SK-N-SH (cell line): ENCODE measurements at places on chromosomes 16 and 17. TPM values are rescaled to one million over a fixed set of nuclear protein-coding genes. Genes with fewer than 3 reads are reported as not detected.

Gene C16orf92
- not detected in 2 replicates for polyA plus RNA-seq

Gene OR3A3
- not detected in 2 replicates for polyA plus RNA-seq

Gene KRTAP9-4
- not detected in 2 replicates for polyA plus RNA-seq

Gene CSH1
- not detected in 2 replicates for polyA plus RNA-seq

Gene ARL5C
- not detected in 2 replicates for polyA plus RNA-seq

- peaks cover 10% of the 10 kb centered on the region; the same call in 1 of the 2 replicates for H3K4me1 ChIP-seq
- H3K4me3 ChIP-seq = peak overlapping the region; percentile 78
- peaks cover 7% of the 10 kb centered on the region for H3K36me3 ChIP-seq
- DNase-seq = no peak
- no peaks in the 10 kb centered on the region for H3K27me3 ChIP-seq
- H3K27ac ChIP-seq = peak overlapping the region; percentile 93
These were observed 387 bp downstream of the MSI2 start for GRCh38 chr17:57256708-57257112.

DNA sequence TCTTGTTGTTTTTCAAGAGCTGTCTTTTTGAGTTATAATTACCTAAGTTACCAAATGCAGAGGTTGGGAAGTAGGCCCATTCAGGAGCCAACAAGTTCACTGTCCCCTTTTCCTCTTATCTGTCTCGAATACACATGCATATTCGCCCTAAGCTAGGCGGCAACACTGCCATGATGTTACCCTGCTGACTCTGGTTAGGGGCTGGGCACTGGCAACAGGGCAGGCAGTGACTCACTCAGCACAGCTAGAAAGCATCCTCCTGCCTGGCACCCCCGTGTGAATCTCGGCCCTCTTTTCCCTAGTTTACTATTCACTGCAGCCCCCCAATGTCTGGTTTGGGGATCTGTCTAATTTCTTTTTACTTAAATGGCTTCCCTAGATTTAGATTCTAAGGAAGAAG is 13.8 kb downstream of the DBF4B start:
- no peak overlapping the region for H3K4me3 ChIP-seq
- no peak overlapping the region for H3K27ac ChIP-seq
- DNase-seq = no peak
- no peaks in the 10 kb centered on the region; the same call in 1 of the 2 replicates for H3K36me3 ChIP-seq
- H3K27me3 ChIP-seq = no peaks in the 10 kb centered on the region

DNA sequence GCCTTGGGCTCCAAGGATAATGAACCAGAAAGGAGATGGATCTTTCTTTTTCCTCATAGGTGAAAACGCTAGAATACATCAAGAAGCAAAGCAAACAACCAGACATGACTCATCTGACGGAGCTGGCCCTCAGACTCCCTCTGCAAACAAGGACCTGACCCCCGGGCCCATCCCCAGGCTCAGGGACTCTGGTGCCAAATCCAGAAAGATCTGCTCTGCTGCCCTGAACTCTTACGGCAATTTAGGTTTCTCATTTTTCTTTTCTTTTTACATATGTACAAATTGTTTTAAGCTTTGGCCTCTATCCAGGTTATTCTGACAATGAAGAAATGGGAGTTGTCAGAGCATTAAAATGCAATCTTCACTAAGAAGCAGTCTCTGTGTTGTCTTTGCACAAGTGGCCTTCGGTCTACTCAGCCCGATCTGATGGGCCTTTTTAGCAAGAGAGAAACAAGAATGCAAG is 17.7 kb downstream of the KNOP1 start:
- H3K4me1 ChIP-seq = peaks cover 16% of the 10 kb centered on the region
- peaks cover 43% of the 10 kb centered on the region for H3K36me3 ChIP-seq
- no peaks in the 10 kb centered on the region for H3K27me3 ChIP-seq
- peak overlapping the region; percentile 50 for H3K27ac ChIP-seq
- no peak overlapping the region for H3K4me3 ChIP-seq

- H3K27me3 ChIP-seq = no peaks in the 10 kb centered on the region
- DNase-seq = no peak
- no peak overlapping the region for H3K4me3 ChIP-seq
- no peaks in the 10 kb centered on the region for H3K36me3 ChIP-seq
- no peak overlapping the region for H3K27ac ChIP-seq
- 0 out of 2 replicates have a peak, but pooled peaks cover 3% of the 10 kb centered on the region for H3K4me1 ChIP-seq
These were observed 23.4 kb upstream of the MPRIP start for GRCh38 chr17:17018612-17019429.

DNA sequence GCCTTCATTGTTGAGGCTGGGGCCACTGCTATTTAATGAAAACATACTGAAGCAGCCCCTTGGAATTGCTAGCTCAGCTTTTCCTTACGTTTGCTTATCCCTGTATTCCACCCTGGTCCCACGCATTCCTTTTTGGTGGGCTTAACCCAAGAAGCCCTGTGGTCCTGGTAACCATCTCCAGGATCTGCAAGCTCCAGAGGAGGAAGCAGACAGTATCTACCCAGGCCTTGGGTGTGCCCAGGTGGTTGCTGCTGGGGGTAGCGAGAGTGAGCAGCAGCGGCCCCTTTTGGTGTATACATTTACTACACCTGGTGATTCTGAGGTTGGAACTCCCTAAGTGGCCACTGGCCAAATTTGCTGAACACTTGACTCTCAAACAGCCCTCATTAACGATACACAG is 97.7 kb downstream of the CBLN1 start:
- H3K36me3 ChIP-seq = no peaks in the 10 kb centered on the region
- no peak overlapping the region for H3K27ac ChIP-seq
- H3K4me1 ChIP-seq = no peaks in the 10 kb centered on the region; the same call in 1 of the 2 replicates
- H3K27me3 ChIP-seq = no peaks in the 10 kb centered on the region
- H3K4me3 ChIP-seq = no peak overlapping the region
- peak; percentile 37 for DNase-seq

GRCh38 chr16:52742052-52742451 is 195.1 kb upstream of the TOX3 start:
- H3K27me3 ChIP-seq = no peaks in the 10 kb centered on the region
- H3K36me3 ChIP-seq = no peaks in the 10 kb centered on the region
- H3K27ac ChIP-seq = no peak overlapping the region
- H3K4me3 ChIP-seq = no peak overlapping the region

- no peaks in the 10 kb centered on the region for H3K27me3 ChIP-seq
- no peaks in the 10 kb centered on the region for H3K36me3 ChIP-seq
- no peak overlapping the region for H3K4me3 ChIP-seq
- no peaks in the 10 kb centered on the region for H3K4me1 ChIP-seq
These were observed 4.2 kb downstream of the CCDC42 start for GRCh38 chr17:8740486-8740885.

- no peak overlapping the region for H3K27ac ChIP-seq
- no peaks in the 10 kb centered on the region for H3K4me1 ChIP-seq
- H3K4me3 ChIP-seq = no peak overlapping the region
- peaks cover 43% of the 10 kb centered on the region for H3K36me3 ChIP-seq
- H3K27me3 ChIP-seq = no peaks in the 10 kb centered on the region
These were observed 29.4 kb downstream of the ATP6V0A1 start for GRCh38 chr17:42488032-42488431.

DNA sequence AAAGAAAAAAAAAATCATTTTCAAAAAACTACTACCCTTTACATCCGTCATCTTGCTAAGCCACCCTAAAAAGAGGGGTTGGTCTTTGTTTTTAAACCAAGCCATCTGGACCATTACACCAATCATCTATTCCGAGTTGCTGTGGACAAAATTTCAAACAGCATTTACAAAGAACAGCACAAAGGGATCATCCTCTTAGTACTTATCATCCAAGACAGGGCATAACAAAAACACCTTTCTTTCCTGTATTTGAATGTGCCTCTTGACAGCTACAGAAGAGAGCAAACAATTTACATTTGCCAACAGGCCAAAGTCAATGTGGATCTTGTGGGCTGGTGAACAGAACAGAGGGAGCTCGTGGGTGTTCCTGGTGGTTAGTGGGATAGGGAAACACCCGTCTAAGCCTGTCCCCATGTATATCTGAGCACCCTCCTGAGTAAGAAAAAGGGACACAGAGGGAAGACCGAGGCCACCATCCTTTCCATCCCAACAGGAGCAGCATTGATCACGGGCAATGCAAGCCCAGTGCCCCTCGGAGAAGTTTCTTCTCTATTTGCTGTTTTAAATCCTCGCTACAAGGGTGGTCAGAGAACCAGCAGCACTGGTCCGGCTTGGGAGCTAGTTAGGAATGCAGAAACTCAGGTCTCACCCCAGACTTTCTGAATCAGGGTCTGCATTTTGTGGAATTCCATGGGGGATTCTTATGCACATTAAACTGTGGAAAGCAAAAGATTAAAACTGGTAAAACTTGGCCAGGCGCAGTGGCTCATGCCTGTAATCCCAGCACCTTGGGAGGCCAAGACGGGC is 1.9 kb downstream of the SLC39A11 start:
- H3K27me3 ChIP-seq = no peaks in the 10 kb centered on the region
- H3K27ac ChIP-seq = no peak overlapping the region
- no peaks in the 10 kb centered on the region; the same call in 1 of the 2 replicates for H3K36me3 ChIP-seq
- H3K4me3 ChIP-seq = no peak overlapping the region

DNA sequence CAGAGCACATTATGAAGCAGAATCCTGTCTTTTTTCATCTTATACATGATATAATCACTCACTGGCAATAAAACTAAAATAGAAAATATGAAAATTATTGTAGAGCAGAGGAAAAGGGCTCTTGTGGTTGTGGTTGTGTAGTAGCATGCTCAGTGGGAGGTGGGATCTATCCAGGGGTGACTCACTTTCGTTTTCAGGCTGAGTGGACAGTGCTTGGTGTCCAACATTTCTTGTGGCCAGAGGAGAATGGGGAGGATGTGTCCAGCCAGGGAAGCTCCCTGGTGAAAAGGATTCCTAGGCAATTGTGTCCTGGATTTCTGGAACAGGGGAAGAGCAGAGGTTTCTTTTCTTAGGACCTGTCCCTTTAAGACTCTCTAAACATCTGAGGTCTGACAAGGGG is 31.9 kb upstream of the CPHXL start:
- no peaks in the 10 kb centered on the region for H3K27me3 ChIP-seq
- H3K4me3 ChIP-seq = no peak overlapping the region
- no peaks in the 10 kb centered on the region for H3K4me1 ChIP-seq
- no peak overlapping the region for H3K27ac ChIP-seq
- DNase-seq = no peak

GRCh38 chr17:1916963-1917715 is 87.3 kb downstream of the RPA1 start:
- H3K27me3 ChIP-seq = peaks cover 7% of the 10 kb centered on the region; the same call in 1 of the 2 replicates
- no peak for DNase-seq
- H3K4me3 ChIP-seq = no peak overlapping the region
- H3K36me3 ChIP-seq = no peaks in the 10 kb centered on the region
- H3K4me1 ChIP-seq = no peaks in the 10 kb centered on the region

DNA sequence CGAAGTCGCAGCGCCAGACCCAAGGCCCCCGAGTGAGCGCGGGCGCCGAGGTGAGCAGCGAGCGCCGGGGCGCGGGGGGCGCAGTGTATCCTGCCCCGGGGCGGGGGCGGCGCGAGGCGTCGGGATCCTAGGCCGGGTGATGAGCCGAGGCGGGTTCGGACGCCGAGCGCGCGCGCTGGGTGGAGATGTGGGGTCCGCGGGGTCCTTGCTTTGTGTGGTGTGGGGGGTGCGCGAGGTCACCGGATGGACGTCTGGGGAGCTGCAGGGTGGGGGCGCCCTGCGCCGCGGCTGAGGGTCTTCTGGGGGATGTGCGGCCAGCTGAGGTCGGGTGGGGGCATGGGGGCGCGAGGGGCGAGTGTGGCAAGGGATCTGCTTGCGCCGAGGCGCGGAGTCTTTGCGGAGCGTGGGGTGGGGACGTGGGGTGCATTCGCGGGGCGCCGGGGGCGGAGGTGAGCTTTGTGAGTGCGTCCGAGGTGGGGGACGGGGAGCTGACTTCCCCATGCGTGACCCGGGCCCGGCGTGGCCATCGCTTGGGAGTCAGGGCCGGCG is 560 bp downstream of the RAI1 start:
- H3K4me1 ChIP-seq = peaks cover 34% of the 10 kb centered on the region
- peak overlapping the region; percentile 96 for H3K27ac ChIP-seq
- peak overlapping the region; percentile 81 for H3K4me3 ChIP-seq
- no peaks in the 10 kb centered on the region for H3K36me3 ChIP-seq

DNA sequence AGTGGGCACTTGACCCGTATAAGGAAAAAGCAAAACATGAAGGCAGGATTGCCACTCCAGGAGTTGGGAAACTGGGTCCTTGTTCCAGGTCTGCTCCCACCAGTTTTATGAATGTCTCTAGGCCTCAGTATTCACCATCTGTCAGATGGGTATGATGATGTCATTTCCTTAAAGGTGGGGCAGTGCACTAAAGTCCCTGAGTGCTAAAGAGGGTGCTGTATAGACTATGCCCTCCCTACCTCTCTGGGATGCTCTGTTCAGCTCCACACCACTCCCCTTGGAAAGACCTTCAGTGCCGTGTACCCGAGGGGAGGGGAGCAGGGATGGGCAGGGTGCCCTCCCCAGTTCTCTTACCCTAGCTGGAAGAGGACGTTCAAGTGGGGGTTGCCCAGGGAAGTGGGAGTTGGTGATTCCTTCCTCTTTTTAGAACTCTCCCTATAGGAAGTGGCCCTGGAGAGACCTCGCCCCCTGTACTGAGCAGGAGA is 2.2 kb downstream of the LASP1 start:
- H3K27ac ChIP-seq = peak overlapping the region; percentile 89; the same call in 1 of the 2 replicates
- H3K27me3 ChIP-seq = no peaks in the 10 kb centered on the region
- H3K4me1 ChIP-seq = peaks cover 43% of the 10 kb centered on the region; the same call in 1 of the 2 replicates
- H3K36me3 ChIP-seq = peaks cover 10% of the 10 kb centered on the region

GRCh38 chr17:17533901-17534441 is 37.8 kb upstream of the RASD1 start:
- H3K4me1 ChIP-seq = peaks cover 27% of the 10 kb centered on the region; the same call in 1 of the 2 replicates
- no peaks in the 10 kb centered on the region for H3K36me3 ChIP-seq
- H3K4me3 ChIP-seq = no peak overlapping the region
- no peak overlapping the region for H3K27ac ChIP-seq
- no peaks in the 10 kb centered on the region for H3K27me3 ChIP-seq

GRCh38 chr17:66381701-66382362 is 79.4 kb downstream of the PRKCA start:
- no peaks in the 10 kb centered on the region for H3K27me3 ChIP-seq
- H3K4me1 ChIP-seq = peaks cover 9% of the 10 kb centered on the region; the same call in 1 of the 2 replicates
- H3K27ac ChIP-seq = peak overlapping the region; percentile 66; the same call in 1 of the 2 replicates
- no peak for DNase-seq
- H3K36me3 ChIP-seq = no peaks in the 10 kb centered on the region
- H3K4me3 ChIP-seq = no peak overlapping the region

GRCh38 chr17:32519228-32520103 is 32.7 kb downstream of the CDK5R1 start:
- peaks cover 6% of the 10 kb centered on the region; the same call in 1 of the 2 replicates for H3K4me1 ChIP-seq
- no peaks in the 10 kb centered on the region for H3K27me3 ChIP-seq
- DNase-seq = peak; percentile 93
- peak overlapping the region; percentile 72 for H3K27ac ChIP-seq
- peak overlapping the region; percentile 45 for H3K4me3 ChIP-seq

DNA sequence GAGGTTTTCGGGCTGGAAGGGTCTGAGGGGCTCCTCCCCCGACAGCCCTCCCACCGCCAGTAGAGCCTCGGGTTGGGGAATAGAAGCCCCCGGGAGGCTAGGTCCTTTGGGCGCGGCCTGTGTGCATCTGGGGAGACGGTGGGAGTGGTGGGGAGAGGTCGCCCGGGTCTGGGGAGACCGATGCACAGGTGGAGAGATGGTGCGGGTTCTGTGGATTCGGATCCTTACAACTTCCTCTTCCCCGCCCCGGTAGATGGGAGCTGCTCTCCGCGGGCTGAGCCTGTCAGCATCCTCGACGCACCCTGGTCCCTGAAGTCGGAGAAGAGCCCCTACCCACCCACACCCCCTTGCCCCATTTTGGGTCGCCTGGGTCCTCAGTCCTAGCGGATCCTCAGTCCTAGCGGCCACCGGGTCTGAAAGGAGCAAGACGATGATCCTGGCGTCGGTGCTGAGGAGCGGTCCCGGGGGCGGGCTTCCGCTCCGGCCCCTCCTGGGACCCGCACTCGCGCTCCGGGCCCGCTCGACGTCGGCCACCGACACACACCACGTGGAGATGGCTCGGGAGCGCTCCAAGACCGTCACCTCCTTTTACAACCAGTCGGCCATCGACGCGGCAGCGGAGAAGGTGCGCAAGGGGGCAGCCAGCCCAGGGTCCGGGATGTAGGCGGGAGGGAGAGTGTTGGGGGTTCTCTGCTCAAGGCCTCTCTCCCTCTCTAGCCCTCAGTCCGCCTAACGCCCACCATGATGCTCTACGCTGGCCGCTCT is 790 bp downstream of the BCKDK start:
- H3K27me3 ChIP-seq = no peaks in the 10 kb centered on the region
- H3K4me3 ChIP-seq = peak overlapping the region; percentile 98
- peaks cover 25% of the 10 kb centered on the region; the same call in 1 of the 2 replicates for H3K4me1 ChIP-seq
- DNase-seq = no peak
